Activated T-helper 1 cell treated with anti-CD3 and anti-CD28 coated beads, Interleukin-2, amount 50 U/mL, for 16 hours (primary cell): ENCODE measurements at places on chromosomes 7 and 10.

DNA sequence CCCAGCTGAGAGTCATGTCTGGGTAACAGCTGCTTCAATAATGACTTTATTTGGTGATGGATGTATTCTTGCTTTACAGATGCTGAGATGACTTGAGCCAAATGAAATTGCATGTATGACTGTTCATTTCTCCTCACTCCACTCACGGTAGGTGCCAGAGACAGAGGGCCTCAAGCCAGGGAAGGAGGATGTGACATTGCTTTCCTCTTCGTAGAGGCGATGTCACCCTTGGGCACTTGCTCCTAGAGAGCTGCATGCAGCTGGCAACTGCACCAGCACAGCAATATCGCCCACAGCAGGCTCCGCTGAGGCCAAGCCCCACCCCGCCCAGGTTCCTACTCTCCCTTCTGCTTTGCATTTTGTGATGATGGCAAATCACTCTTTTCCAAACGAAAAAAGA is 116.6 kb upstream of the AOAH start:
- DNase-seq = no peak

GRCh38 chr10:29982997-29983648 is 76.3 kb downstream of the JCAD start:
- DNase-seq = no peak

DNA sequence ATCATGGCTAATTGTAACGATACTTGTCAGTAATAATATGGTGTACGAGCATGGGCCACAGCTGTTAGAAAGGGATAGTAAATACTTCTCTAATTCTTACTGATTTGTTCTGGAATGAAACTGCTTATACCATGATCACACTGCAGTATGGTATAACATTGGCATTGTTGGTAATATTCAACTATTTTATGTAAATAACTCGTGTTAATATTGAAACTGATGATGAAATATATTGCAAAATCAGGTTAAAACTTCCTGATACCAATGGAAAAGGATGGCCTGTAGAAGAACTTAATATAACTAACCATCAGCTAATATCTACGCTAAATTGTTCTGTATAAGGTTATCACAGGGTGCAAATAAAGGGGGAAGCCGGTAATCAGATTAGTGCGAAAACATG is 10.3 kb downstream of the OR2A14 start:
- no peak for DNase-seq

DNA sequence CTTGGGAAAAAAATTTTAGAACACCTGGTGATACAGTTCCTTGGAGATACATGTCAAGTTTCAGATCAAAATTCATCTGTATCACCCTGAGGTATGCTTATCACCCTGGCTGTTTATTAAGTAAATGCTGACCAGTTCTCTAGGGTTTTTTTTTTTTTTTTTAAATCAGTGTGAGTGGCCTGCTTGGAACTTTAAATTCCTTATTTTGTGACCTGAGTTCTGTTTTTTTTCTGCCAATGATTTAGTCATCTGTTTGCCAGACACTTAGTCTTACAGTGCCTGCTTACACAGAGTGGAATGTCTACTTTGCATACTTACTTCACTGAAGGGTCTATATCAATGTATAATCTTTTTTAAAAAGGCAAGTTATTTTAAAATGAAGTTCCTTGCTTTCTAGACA is 1.8 kb downstream of the TSPAN13 start:
- no peak for DNase-seq
